ENCODE measurements at places on chromosomes 6 and 20.

DNA sequence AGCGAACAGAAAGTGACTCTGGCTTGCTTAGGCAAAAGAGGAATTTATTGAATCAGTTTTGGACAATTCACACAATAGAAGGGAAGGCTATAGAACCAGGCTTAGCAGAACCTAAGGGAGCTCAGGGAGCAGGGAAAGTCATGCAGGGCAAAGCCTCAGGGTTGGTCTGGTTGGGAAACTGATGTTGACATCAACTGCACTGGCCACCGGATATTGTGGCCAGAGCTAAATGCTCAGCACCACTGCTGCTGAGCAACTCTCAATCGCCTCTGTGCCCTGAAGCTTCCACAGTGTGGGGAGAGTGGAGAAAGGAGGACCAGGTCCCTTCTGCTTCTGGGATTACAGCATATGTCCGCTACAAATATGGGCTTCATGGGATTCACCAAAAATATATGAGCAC, 93.3 kb upstream of the GCM1 start:
- DNase-seq, result no peak

GRCh38 chr6:3960754-3961361, 111.7 kb downstream of the FAM50B start:
- no peak for DNase-seq

DNA sequence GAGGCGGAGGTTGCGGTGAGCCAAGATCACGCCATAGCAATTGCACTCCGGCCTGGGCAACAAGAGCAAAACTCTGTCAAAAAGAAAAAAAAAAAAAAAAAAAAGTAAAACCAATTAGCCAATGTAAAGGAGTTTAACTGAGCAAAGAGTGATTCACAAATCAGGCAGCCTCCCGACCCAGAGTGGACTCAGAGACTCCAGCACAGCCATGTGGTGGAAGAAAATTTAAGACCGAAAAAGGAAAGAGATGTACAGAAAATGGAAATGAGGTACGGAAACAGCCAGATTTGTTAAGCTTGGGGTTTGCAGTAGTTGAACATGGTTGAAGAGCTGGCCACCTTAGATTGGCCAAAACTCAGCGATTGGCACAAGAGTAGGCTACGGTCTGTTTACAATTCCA, 51.4 kb downstream of the ERMARD start:
- DNase-seq, result no peak

DNA sequence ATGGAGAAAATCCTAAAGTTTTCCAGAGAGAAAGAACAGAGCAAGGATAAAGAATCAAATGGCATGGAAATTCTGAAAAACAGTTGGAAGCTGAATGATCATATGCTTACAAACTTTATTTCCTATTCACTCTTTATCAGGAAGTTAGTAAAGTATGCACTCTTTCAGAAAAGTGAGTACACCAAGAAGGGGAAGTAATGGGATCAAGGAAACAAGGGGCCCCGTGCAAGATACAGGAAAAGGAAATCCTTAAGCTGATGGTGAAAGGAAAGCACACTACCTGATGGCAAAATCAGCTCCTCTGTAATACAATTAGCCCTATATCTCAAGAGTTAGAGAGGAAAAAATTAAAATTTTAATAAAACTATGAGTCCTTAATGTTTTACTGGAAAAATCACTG, 14.0 kb downstream of the CALHM6 start:
- DNase-seq, result no peak

DNA sequence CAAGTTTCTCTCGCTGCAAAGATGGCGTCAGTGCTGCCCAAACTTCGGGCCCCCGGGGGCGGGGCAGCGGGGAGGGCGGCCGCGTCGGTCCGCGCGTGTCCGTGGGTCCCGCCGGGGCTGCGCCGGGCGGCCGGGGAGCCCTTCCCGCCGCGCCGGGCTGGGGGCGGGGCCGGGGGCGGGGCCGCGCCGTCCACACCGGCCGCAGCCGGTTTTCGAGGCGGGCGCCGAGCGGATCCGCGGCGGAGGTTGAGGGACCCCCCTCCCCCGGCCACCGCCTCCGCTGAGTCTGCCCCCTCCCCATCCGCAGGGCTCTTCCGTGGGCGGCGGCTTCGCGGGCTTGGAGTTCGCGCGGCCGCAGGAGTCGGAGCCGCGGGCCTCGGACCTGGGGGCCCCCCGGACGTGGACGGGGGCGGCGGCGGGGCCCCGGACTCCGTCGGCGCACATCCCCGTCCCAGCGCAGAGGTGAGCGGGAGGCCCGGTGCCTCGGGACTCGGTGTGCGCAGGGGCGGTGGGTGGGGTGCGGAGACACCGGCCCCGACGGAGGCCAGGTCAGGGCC, 572 bp downstream of the SLC2A4RG start:
- DNase-seq, result peak; percentile 29

DNA sequence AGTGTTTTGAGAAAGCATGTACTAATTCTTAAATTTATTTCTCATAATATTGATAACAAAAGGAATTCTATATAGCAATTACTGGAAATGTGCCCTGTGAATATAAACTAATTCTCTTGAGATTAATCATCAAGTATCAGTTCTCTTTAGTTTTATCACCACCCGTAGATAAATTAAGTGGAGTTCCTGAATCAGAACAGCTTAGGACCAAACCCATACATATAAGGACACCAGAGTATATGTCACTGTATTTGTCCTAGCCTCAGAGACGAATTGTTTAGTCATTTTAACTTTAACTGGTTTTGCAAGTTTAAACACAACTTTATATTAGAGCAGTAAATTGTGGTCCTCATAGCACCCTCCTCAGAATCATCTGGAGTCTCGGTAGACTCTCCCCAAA, 572.0 kb downstream of the UTRN start:
- DNase-seq, result no peak

DNA sequence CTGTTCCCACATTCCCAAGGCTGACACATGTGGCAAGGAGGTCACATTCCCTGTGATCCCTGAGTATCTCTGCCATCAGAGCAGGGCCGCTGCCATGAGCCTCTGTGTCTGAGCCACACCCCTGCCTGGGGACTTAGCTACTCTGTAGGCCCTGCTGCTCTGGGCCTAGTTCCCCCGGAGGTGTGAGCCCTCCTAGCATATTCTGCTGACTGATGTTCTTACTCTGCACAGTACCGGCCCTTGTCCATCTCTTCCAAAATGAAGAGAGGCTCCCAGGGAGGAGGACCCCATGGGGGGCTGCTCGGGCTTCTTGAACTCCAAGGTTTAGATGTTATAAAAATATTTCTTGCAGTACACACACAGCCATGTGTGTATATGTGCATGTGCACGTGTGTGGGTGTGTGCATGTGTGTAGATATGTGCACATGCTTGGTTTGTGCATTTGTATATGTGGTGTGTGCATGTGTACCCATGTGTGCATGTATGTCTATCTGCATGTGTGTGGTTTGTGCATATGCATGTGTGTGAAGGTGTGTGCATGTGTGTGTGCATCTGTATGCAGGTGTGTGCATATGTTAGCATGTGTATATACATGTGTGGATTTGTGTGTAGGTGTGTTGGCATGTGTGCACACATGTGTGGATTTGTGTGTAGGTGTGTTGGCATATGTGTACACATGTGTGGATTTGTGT, 101.2 kb downstream of the ERMARD start:
- peak; percentile 13 for DNase-seq

Measured in lung microvascular endothelial cell (primary cell).